Foreskin fibroblast (primary cell): ENCODE measurements at places on chromosomes 6 and 20.

GRCh38 chr6:91865889-91866288 lies 1279.0 kb upstream of the MAP3K7 start:
- DNase-seq = no peak

GRCh38 chr20:49395183-49395582 lies 87.3 kb downstream of the KCNB1 start:
- no peak for DNase-seq

GRCh38 chr6:7479801-7480266 lies 61.6 kb upstream of the DSP start:
- DNase-seq = no peak

DNA sequence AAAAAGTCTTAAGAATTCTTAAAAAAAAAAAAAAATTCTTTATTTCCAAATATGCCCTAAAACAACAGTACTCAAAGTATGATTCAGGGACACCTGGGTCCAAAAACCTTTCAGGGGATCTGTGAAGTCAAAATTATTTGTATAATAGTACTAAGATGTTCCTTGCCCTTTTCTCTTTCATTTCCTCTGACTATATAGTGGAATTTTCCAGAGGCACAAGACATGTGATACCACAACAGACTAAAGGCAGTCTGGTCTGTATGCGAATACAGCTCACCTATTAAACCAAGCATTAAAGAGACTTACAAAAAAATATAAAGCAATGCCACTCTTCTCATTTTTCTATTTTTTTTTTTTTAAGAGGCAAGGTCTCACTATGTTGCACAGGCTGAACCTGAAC lies 15.4 kb downstream of the NOL7 start:
- DNase-seq = no peak

GRCh38 chr20:22808628-22809027 lies 224.3 kb upstream of the FOXA2 start:
- no peak for DNase-seq

DNA sequence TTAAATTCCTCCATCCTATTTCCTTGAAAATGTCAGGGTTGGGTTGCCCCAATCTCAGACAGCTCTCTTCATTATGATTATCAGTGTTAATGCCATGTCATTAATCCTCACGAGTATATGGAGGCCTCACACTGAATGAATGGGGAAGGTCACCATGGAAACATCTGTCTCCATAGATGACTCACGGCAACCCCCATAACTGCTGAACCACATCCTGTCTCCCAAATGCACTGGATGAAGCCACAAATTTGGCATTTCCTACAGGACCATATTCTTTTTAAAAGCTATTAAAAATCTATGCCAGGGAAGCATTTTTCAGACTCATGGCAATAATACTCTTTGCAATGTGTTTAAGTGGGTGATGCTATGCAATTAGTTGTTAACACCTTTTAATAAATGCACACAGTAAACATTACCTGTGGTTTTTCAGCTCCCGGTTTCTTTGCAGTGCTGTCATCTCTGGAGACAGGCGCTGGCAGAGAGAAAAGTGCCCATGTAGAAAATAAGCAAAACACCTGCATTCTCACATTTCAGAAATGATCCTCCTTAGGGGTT lies 80.1 kb upstream of the PTPRK start:
- DNase-seq = peak; percentile 93
